ENCODE measurements at places on chromosomes 3 and 15.

DNA sequence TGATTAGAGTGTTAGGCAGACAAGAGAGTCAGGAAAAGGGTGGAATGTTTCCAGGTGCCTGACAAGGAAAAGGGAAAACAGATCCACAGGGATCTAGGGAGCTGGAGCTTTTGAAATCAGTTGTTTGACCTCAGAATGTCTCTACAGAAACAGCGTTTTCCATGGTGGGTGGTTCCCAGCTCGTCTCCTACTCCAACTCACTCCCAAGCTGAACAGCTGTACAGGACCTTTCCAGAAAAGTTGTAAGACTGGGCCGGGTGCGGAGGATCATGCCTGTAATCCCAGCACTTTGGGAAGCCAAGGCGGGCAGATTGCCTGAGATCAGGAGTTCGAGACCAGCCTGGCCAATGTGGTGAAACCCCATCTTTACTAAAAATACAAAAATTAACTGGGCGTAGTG lies 55.7 kb upstream of the RYK start:
- no peak for DNase-seq

DNA sequence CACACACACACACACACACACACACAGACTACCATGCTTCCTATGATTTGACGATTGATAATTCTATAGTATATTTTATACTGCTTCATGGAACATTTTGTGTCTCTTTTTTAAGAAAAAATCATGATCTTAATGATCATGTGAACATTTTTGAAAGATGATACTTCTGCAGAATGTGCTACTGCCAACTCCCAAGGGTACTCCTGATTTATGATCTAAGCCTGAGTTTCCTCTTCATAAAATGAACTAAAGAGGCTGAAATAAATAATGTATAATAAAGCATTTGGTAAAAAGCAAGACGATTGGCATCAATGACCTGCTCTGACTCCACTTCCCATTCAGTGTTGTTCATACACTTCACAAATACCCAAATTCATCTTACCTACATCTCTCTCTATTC lies 333.8 kb upstream of the RBMS3 start:
- no peak for DNase-seq

GRCh38 chr15:77107068-77107467 lies 36.2 kb upstream of the TSPAN3 start:
- DNase-seq = no peak

GRCh38 chr15:56930669-56931313 lies 12.3 kb downstream of the TCF12 start:
- DNase-seq = no peak

GRCh38 chr15:38085931-38086568 lies 151.6 kb downstream of the TMCO5A start:
- DNase-seq = no peak

- no peak for DNase-seq
Observed at GRCh38 chr3:174247687-174248152, 611.4 kb upstream of the NAALADL2 start.

DNA sequence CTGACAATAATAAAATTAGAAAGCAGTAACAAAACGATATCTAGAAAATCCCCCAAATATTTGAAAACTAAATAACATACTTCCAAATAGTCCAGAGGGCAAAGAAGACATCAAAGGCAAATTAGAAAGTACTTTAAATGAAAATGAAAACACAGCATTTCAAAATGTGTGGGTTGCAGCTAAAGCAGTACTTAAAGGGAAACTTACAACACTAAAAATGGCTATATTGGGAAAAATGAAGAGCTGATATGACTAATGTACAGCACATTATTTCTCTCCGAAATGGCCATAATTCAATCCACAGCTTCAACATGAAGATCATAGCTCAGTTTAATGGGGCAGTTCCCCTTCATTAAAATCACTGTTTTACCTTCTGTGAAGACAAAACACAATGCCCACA lies 71.9 kb downstream of the FBXL22 start:
- no peak for DNase-seq

DNA sequence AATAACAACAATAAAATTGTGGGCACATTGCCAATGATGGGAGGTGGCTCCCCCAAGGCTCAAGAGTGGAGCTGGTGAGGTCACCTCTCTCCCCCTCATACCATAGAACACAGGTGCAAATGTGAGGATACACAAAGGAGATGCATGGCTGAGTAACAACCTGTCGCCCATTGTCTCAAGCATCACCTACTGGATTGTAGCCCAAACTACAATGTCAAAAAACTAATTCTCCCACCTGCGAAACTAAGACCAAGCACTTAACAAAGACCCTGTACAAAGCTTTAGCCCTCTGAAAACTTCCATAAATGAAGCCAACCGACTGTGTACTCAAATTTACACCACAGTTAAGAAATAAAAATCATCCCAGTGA lies 50.4 kb upstream of the IGSF11 start:
- no peak for DNase-seq

DNA sequence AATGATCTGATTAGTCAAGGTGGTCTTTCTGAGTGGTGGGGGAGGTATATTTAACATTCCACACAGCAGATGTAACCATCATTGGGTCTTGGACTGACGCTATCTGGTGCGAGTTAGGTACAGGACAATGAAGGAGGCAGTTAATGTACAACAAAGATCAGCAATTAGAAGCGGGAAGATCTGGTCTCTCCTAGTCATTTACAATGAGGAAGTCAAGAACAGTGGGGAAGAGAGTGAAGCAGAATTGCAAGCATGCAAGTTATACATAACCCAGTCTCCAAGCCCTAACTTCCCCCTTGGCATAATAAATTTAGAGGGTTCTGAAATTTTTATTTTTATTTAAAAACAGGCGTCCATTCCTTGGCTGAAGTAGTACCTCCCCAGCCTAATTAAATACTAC lies 14.1 kb downstream of the GPD1L start:
- DNase-seq = no peak

- DNase-seq = no peak
Observed at GRCh38 chr3:2863127-2863526, 247.0 kb downstream of the IL5RA start.

GRCh38 chr3:121567649-121568048 lies at the start of gene ARGFX:
ARGFX (plus strand) TSS chr3:121567949; CDS start chr3:121570714, 2,765 bp downstream.
- DNase-seq = no peak

GRCh38 chr3:4751502-4752101 lies 227.6 kb upstream of the BHLHE40 start:
- no peak for DNase-seq

DNA sequence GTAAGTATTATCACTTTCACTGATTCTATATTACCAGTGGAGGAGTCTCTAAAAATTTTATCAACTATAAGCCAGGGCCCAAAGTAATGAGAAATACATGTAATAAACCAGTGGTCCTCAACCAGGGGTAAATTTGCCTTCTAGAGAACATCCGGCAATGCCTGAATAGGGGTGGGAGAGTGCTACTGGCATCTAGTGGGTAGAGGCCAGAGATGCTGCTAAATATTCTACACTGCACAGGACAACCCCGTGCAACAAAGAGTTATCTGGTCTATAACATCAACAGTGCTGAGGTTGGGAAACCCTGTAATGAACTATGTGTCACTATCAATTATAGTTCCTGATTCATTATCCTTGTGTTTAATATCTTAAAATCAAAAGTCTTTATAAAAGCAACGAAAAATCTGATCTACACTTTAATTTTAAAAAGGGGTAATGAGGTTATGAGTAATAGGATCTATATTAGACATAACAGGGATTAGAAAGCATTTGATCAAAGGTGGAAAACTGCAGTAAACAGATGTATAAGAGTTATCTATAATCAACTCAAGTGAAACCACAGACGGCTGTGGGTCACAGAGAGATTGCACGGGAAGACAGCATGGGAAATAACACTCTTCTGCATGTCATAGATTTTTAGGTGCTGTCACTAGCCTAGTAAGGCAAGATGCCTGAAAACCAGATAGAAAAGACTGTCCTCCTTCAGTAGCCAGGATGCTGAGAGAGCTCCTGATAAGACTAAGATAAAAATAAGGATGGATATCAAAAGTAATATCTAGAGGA lies 2.0 kb downstream of the LYSMD2 start:
- no peak for DNase-seq

GRCh38 chr15:20646529-20647142 lies 105.0 kb upstream of the GOLGA6L6 start:
- DNase-seq = no peak

DNA sequence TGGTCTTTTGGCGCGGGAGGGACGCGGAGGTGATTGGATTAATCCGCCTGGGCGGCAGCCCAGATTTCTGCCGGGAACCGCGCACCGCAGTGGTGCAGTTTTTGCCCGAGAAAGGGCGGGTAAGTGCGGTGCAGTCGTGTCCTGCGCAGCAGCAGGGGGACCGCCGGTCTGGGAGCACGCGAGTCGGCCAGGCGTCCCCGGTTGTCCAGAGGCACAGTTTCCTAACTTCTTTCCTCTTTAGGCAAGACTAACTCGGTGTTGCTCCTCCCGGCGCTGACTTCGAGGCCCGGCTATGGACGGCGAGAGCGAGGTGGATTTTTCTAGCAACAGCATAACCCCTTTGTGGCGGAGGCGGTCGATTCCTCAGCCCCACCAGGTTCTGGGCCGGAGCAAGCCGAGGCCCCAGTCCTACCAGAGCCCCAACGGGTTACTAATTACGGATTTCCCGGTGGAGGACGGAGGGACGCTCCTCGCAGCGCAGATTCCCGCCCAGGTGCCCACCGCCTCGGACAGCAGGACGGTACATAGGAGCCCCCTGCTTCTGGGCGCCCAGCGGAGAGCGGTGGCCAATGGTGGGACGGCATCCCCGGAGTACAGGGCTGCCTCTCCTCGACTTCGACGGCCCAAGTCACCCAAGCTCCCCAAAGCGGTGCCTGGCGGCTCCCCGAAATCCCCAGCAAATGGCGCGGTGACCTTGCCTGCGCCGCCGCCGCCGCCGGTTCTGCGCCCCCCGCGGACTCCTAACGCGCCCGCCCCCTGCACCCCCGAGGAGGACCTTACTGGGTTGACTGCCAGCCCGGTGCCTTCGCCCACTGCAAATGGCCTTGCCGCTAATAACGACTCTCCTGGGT lies 736 bp downstream of the ARHGEF26 start:
- DNase-seq = no peak

GRCh38 chr3:125480656-125481374 lies 39.2 kb downstream of the SNX4 start:
- DNase-seq = no peak

DNA sequence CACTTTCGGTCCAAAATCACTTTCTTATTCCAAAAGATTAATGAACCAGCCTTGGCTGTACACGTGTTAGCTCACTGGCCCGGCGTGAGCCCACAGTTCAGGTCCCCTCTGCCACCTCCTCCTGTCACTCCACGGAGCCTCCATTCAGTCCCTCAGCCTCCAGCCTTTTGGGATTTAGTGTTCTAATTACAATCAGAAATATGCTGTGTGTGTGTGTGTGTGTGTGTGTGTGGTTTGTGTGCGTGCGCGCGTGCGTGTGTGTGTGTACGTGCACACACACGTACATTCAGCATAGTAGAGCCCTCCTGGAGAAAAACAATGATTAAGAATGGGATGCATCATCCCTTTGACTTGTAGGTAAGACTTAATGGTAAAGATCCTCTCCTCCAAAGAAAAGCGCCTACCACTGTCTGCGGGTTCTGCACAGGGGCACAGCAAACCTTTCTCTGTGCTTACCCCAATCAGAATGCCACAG lies 801 bp downstream of the CA12 start:
- DNase-seq = no peak

- no peak for DNase-seq
Observed at GRCh38 chr15:48177383-48177765, 721 bp downstream of the MYEF2 start.

GRCh38 chr3:105747696-105748095 lies 121.1 kb downstream of the CBLB start:
- no peak for DNase-seq

All from stimulated activated CD8-positive, alpha-beta memory T cell treated with anti-CD3 and anti-CD28 coated beads, Interleukin-7, amount 100 ng/mL, for 24 hours (primary cell).